ENCODE measurements at places on chromosomes 6 and 20.

DNA sequence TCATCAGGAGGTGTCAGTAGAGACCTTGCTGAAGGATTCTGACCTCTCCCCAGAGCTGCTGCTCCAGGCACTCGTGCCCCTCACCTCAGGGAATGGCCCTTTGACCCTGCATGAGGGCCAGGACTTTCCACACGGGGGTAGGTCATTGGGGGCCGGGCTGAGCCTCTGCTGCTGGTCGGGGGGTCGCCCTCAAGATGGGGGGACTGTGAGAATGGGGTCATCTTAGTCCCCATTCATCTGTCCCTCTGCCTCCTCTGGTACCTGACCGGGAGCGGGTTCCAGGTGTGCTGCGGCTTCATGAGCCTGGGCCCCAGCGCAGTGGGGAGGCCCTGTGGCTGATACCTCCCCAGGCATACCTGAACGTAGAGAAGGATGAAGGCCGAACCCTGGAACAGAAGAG is 15.8 kb downstream of the DNPH1 start:
- no peak for DNase-seq

- DNase-seq, result no peak
These were observed 269.3 kb downstream of the DLL1 start for GRCh38 chr6:170021579-170021978.

GRCh38 chr20:64133951-64134407 is 26.6 kb upstream of the NPBWR2 start:
- DNase-seq, result no peak

- no peak for DNase-seq
These were observed 126.5 kb upstream of the CITED2 start for GRCh38 chr6:139500977-139501376.

GRCh38 chr6:90575267-90575666 is 11.6 kb downstream of the MAP3K7 start:
- no peak for DNase-seq

DNA sequence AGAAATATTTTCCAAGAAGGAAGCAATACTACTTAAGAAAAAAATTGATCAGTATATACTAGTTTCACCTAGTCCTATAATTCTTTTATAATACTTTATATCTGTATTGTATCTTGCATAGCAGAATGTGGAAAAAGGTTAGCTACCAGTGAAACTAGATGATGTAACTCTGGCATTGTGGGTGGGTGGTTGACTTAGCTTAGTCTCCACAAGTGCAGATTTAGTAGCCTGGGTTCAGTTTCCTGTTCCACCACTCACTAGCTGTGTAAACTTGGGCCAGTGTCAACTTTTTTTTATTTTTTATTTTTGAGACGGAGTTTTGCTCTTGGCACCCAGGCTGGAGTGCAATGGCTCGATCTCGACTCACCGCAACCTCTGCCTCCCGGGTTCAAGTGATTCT is 2.0 kb downstream of the MUC21 start:
- no peak for DNase-seq

- DNase-seq, result no peak
These were observed 13.8 kb downstream of the ADA start for GRCh38 chr20:44637522-44638372.

GRCh38 chr6:83511266-83511665 is 1.1 kb upstream of the PRSS35 start:
- no peak for DNase-seq

DNA sequence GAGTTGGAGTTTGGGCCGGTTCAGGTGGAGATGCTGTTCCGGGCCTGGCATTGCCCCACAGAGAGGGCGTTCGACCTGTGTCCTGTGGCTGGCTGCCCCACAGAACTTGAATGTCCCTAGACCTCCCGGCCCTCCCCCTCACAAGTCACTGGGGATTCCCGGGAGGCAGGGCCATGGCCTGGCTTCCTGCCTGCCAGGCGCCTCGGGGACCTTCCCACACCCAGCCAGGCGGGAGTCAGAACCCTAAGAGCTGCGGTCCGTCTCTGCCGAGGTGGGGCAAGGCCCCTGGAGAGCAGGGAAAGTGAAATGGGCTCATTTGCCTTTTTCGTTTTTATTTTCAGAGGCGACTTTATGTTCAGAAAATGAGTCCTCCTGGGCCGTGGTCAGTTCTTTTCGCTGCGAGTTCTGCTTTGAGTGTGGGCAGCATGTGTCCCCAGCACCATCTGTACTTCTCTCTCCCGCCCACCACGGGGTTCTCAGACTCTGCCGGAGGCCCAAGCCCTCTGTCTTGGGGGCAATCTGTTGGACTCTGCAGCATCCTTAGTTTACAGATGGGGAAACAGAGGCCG is 8.5 kb downstream of the RBM38 start:
- peak; percentile 34 for DNase-seq

DNA sequence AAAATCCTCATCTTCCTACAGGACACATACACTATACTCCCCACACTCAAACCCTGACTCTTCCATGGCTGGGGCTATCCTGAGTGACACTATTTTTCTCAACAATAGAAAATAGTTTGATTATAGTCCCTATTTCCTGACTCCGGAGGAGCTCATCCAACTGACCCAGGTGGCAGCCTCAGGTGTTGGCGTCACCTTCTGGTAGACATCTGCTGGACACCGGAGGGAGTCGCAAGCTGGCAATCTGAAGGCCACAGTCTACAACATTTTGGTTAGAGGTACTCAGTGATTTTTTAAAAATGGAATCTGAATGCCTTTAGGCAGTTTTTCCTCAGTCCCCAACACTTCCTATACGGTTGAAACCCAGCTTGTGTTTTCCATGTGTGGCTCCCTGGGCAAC is 32.2 kb upstream of the OCSTAMP start:
- no peak for DNase-seq

DNA sequence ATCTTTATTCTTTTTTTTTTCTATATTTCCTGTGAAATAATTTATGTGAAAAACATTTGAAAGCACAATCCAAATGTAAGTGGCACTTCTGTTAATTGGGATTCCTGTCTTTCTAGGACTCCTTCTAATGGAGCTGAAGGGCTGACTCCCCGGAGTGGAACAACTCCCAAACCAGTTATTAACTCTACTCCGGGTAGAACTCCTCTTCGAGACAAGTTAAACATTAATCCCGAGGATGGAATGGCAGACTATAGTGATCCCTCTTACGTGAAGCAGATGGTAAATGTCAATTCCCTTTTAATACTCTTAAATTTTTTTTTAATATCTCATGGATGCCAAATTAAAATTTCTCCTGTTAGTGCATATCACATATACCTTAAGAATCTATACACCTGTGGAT is 35.0 kb downstream of the CDC5L start:
- no peak for DNase-seq

- no peak for DNase-seq
These were observed 1.7 kb upstream of the EHMT2 start for GRCh38 chr6:31899215-31899614.

- peak; percentile 22 for DNase-seq
These were observed 20.3 kb upstream of the LRRN4 start for GRCh38 chr20:6074145-6074561.

DNA sequence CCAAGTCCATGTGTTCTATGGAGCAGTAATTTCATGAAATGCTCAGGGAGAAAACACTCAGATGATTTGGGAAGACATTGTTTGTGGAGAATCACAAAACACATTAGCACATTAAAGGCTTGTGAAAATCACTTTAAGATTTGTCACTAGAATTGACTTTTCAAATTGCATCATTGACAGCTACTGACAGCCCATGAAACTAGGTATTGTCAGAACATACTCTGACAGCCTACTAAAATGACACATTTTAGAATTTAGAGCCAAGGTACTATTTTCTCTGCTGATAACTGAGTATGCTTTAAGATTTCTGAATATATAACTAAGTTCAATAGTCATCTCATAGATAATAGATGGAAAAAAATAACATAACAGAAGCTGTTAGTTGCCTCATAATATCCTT is 67.4 kb upstream of the FOXC1 start:
- DNase-seq, result no peak

DNA sequence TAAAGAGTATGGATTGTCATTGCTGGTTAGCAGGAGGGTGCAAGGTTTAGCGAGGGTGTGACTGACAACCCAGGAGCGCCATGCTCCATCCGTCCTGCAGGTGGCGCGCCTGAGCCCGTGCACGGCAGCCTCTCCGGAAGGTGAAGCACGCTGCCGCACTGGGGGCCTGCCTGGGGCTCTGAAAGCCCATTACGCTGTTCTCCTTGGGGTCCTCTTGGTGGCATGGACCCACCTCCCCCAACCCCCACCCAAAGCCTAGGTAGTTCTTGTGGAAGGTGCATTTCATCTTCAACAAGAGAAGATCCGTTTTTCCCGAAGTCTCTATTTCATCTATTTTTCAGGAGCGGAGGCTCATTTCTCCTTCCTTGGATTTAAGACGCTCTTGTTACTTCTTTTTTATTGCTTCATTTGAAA is 197.4 kb upstream of the KCNG1 start:
- DNase-seq, result peak; percentile 38

GRCh38 chr20:54920491-54920890 is 445.1 kb downstream of the DOK5 start:
- no peak for DNase-seq

DNA sequence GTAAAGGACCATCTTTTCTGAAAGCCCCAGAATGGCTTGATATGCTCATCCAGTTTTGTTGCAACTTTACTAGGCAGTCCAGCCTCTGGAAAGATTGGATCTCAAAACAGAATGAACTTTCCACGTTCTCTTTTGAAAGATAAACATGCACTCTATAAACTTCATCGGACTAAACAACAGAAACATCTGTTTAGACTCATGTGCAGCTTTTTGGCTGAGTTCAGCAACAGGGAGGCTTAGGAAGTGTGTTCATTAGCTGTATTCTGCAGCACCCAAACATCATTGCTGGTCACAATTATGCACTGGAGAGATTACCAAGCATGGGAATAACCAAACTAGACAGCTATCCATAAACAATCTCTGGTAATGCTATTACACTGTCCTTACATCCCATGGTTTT is 180.5 kb downstream of the TENT5A start:
- DNase-seq, result no peak

GRCh38 chr20:25252686-25253421 is 5.0 kb downstream of the PYGB start:
- DNase-seq, result no peak

DNA sequence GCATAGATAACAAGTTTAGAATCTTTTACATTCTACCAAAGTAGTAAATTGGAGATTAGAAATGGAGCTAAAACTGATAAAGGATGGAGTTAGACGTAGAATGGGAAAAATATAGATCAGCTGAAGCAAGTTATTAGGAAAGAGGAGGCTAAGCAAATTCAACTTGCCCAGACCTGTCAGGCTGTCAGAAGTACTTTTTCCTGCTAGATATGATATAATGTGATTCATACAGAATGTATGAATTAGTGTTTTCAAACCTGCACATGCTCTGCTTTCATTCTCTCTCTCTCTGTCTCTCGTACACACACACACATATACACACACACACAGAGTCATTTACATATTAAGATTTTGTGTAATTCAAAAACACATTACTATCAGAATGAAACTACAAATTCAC is 133.2 kb upstream of the HDGFL1 start:
- DNase-seq, result no peak

DNA sequence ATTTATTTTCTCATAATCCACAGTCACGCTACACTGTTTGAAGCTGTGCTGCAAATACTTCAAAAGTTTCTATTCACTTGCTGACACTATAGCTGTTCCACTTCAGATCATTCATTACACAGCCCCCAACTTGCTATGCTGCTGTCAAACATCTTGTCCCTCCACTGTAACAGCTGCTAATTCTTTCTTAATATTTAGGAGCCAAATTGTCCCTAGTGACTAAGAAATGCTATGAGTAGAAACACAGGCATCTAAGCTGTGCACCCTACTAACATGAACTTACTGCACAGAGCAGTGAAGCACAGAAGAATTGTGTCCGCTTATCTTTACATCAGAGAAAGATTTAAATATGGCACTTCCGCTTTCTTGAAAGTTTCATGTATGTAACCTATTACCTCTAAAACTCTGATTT is 91.3 kb downstream of the PDE10A start:
- no peak for DNase-seq

DNA sequence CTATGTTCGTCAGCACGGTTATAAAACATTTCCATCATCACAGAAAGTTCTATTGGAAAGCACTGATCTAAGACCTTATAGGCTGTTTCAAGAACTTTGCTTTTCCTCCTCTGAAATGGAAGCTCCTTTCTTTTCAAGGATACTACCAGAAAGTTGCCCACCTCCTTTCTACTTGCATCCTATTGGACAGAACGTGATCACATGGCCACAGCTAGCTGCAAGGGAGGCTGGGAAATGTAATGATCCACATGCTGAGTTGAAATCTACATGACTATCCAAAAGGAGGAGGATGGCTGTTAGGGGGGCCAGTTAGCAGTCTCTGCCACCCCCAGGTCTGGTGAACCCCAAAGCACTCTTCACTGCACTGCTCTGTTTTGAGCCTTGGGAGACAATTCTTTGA is 3.3 kb downstream of the SFTA2 start:
- no peak for DNase-seq

DNA sequence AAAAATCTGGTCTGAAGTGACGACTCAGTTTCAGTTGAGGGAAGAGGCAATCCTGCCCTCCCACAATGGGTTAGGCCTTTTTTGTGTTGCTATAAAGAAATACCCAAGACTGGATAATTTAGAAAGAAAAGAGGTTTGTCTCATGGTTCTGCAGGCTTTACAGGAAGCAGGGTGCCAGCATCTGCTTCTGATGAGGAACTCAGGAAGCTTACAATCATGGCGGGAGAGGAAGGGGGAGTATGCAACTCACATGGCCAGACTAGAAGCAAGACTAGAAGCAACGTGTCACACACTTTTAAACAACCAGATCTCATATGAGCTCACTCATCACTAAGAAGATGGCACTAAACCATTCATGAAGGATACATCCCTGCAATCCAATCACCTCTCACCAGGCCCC is 529.3 kb downstream of the KIF16B start:
- no peak for DNase-seq

- DNase-seq, result no peak
These were observed 49.0 kb downstream of the SOBP start for GRCh38 chr6:107538856-107539387.

GRCh38 chr6:31722173-31722572 is 627 bp upstream of the LY6G6C start:
- DNase-seq, result no peak

DNA sequence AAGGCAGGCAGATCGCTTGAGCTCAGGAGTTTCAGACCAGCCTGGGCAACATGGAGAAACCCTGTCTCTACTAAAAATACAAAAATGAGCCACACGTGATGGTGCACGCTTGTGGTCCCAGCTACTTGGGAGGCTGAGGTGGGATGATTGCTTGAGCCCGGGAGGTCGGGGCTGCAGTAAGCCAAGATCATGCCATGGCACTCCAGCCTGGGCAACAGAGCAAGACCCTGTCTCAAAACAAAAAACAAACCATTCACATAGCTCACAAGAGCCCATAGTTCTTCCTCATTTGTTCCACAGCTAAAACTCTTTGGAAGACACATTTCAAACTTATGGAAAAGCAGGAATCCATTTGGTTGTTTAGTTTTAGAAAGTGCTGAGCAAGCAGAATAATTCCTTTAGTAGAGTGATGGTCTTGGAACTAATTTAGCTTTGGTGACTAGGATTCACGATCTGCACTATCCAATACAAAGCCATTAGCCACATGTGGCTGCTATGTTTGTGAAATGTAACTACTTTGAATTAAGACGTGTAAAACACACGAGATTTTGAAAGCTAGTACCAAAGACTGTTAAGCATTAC is 4.1 kb downstream of the ZNFX1 start:
- DNase-seq, result no peak

GRCh38 chr20:50717974-50718761 is 13.2 kb upstream of the PARD6B start:
- no peak for DNase-seq

- no peak for DNase-seq
These were observed 72.7 kb downstream of the MAP7 start for GRCh38 chr6:136477548-136477947.
